Neuronal stem cell (in vitro differentiated cells): ENCODE measurements at places on chromosomes 2 and 18.

GRCh38 chr2:238120463-238121298 lies 17.8 kb upstream of the KLHL30 start:
- no peak for DNase-seq

DNA sequence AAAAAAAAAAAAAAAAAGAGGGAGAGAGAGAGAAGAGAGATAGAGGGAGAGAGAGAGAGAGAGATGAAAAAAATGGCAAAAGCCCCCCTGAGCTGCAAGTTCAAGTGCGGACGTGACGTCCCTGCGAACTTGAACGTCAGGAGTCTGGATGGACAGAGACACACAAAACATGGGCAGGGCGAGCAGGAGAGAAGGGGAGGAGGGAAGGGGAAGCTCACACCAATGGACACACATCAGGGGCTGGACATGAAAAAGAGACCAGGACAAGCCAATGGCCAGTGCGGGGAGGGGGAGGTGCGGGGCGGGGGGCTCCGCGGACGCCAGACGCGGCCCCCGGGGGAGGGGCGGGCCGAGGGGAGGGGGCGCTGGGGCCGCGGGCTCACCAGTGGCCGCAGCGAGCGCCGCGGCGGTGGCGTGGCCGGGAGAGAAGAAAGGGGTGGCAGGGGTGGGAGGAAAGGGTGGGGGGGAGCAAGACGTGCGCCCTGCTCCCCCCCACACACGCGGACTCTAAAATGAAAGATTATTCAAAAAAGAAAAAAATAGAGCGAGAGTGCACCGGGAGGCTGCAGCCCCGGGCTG lies at the start of gene BCL11A:
BCL11A (minus strand) TSS at position 160 of the 579 bp plus-strand sequence. CDS start 384 bp downstream, outside the sequence.
- DNase-seq: no peak

DNA sequence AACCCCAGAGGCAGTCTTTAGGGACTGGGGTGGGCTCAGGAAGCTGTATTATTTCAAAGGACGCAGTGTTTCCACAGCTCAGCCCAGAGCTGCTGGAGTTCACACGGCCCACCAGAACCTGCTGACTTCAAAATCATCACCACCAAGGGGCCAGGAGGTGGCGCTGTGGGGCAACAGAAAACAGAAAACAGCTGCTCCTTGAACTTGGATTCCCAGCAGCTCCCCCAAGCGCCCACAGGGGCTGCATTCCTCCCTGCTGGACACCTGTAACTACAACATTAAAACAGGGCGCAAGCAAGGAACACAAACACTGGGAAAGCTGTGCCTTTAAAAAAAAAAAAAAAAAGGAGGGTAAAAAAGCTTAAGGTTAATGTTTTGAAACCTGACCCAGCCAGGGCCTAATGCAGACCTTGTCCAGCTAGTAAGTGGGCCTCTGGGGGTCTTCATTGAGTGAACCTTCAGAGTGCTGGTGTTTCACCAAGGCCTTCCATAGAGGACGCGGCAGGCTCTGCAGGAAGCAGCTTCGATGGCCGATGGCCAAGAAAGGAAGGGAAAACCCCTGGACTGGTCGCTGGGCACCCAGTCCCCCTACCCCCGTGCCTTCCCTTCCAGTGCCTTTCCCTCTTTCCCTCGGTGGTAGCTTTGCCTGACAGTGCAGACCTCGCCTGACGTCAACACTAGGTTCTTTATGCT lies 25.9 kb downstream of the MLPH start:
- peak; percentile 78 for DNase-seq

DNA sequence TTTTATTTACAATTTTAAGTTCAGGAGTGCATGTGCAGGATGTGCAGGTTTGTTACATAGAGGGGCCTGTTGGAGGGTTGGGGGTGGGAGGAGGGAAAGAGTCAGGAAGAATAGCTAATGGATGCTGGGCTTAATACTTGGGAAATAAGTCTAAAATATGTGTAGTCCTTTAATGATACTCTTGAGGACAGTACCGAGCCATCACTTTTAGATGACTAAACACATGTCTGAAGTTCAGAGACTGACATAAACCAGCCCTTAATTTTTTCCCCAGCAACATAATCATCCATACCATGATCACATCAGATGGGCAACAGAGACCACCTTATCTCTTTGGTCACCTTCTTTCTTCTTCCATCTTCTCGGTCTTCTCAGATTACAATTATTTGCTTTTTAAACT lies 189.1 kb upstream of the COL3A1 start:
- DNase-seq: no peak

GRCh38 chr18:63206433-63207142 lies 113.0 kb downstream of the BCL2 start:
- DNase-seq: no peak

- DNase-seq: peak; percentile 30
These were observed 17.5 kb downstream of the STAT1 start for GRCh38 chr2:190996338-190996946.

GRCh38 chr18:76451396-76452331 lies 43.4 kb downstream of the ZNF516 start:
- DNase-seq: peak; percentile 21

- DNase-seq: no peak
These were observed 486.7 kb downstream of the EIPR1 start for GRCh38 chr2:2890901-2891300.

DNA sequence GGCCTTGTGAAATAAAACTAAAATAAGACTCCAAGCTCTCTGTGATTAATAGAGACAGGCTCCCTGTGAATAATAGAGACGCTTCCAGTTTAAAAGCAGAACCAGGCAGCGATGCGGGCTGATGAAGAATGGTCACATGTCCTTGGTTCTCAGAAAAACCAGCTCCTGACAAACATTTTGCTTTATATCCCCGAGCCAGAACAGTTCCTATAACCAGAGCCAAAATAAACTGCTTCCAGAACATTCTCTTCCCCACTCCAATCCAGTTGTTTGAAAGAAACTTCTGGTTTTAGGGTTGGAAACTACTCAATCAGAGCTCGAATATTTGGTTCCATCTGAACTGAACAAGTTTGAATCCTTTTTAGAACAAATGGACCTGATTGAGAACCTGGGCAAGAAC lies 213.7 kb downstream of the TSN start:
- DNase-seq: no peak

GRCh38 chr18:74733598-74733997 lies 135.9 kb downstream of the ZNF407 start:
- DNase-seq: no peak

DNA sequence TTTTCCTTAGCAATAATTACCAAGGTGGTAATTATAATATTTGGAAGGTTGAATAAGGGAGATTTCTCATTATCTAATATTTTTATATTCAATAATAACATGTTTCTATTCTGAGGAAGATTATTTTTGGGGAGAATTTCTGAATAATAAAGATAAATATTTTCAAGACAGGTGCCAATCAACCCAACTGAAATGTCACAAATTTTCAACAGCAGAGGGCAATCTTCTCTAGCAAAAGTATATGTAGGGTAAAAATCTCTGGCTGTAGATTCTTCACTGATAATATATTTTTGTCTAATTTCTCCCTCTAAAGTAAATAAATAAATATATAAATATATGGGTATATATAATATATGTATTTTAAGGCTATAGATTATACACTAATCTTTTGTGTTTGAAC lies 1187.2 kb upstream of the CRIM1 start:
- DNase-seq: no peak

GRCh38 chr2:208112969-208113368 lies 11.4 kb downstream of the CRYGD start:
- DNase-seq: no peak

- DNase-seq: no peak
These were observed 43.0 kb downstream of the KLF7 start for GRCh38 chr2:207122651-207123334.

GRCh38 chr2:162732946-162733698 lies 105.4 kb downstream of the KCNH7 start:
- DNase-seq: no peak

DNA sequence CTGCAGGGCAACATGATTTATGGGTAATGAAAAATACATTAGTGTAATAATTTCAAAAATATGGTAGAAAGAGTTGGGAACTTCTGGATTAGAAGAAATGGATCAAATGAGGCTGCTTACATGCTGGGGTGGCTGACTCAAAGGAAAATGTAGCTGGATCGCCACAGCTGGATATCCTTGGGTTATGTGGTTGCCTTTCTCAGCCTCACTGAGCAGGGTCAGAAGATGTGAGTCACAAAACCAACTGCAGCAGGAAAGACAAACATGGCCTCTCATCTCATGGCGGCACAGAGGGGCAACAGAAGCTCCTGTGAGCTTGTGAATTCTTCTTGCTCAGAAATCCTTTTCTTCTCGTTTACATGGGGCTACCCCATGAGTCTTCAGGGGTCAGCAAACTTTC lies 317.1 kb upstream of the SPRED2 start:
- no peak for DNase-seq

DNA sequence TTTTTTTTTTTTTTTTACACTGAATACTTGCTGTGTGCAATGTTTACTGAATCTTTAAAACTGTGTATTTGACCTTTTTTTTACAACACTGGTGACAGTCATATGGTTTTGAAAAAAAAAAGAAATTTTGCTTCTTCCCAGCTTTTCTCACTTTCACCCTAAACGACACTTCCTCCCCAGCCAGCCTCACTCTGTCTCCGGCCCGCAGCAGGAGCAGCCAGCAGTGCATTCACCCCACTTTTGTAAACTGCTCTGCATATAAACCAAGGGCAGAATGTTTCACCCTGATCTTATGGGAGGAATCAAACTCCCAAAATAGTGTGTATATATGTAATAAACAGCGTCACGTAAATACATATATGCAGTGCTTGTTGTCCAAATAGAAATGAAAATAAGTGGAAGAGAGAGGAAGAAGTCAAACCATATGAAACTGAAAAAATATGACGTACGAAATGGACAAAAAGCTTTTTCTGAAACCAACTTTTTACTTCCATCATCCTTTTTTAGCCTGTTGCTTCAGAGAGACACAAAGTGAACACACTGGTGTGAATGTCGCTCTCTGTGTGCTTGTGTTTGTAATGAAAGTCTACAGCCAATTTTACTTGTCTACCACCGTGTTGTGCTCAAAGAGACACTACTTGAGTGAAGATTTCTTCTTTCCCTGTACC lies 54.2 kb downstream of the ZCCHC2 start:
- no peak for DNase-seq

DNA sequence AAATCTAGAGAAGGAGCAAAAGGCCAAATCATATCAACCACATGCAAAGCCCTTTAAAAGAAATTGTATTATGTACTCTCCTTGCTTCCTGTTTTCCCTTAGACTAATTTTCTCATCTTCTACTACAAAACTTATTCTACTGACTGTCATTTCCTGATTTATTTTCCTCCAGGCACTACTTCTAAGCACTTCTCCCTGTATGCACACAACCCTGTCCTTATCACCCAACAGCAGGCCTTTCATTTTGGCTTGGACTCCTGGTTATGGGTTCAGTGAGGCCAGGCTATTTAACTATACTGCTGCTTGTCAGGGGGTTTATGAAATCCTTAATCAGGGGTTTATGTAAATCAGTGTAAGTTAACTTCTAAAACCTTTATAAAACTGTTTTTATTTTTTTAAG lies 205.1 kb upstream of the FAM98A start:
- no peak for DNase-seq

DNA sequence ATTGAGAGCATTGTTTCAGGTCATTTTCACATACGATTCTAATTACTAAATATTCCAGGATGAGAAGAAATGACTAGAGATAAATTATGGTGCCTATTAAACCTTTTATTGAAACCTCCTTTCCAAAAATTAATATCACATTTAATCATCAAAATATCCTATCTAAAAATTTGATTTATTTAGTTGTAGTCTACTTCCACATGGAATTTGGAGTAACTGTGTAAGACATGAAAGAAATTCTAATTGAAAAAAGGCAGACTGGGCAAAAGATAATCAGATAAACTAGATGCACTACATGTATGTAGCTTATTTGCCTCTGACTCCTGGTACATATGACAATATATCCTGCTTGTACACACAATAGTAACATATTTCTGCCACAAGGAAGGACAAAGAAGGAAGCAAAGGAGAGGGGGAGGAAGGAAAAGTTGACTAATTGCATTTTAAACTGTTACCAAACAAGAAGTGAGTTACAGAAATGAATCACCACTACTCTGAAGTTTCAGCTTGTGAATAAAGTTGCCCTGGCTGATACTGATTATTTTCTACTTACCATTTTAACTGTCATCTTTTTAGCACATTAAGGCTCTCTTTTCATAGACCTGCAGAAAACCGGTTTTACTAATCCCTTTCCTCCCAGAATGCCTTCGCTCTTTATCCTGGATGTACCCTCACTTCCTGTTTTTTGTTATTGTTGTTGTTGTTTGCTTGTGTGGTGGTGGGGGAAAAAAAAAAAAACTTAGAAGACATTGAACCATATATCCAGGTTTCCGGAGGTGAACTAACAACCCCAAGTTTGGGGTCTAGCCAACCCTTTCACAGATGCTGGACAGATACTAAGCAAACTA lies 28.4 kb downstream of the NRXN1 start:
- DNase-seq: no peak

DNA sequence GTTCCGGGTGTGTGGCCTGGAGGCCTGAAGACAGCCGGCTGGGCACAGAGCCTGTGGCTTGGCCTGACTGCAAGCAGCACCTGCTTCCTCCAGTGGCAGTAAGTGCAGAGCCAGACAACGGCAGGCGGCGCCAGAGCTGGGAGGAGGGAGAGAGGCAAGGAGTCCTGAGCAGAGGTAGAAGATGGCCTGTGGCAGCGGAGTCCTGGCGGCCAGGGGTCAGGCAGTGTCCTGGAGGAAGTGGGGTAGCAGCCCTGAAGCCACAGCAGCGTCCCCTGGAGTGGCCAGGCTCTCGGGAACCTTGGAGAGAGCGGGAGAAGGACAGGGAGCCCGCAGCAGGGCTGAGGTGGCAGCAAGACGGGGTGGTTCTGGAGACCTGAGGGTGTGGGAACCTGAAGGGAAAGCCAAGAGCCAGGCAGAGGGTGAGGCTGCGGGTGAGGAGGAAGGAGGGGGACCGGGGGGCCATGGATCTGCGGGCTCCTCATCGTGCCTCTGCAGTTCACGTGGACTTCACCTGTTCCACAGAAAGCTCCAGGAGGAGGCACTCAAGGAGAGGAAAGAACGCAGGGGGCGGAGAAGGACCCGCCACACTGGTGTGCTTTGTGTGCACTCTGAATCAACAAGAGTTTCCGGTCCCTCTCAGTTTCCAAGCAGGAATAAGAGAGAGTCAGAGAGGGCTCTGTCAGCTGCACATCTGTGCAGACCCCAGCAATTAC lies 85.9 kb downstream of the USP40 start:
- no peak for DNase-seq

- DNase-seq: peak; percentile 6
These were observed 698.0 kb downstream of the TDRD15 start for GRCh38 chr2:21821672-21822227.

DNA sequence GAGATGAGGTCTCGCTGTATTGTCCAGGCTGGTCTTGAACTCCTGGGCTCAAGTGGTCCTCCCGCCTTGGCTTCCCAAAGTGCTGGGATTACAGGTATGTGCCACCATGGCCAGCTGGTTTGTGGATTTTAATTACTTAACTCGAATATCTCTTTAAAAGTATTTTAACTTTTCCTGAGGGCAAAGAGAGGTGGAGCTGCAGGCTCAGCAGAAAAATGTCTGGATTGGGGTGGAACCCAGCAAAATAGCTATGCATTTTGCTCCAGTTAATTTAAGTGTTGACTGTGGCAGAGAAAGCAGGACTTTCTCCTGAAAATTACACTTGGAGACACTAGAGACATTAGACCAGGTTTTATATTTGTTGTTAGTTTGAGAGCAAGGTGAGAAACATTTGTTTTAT lies 35.5 kb upstream of the TXNDC2 start:
- DNase-seq: no peak

GRCh38 chr2:226683196-226683595 lies 116.4 kb downstream of the IRS1 start:
- DNase-seq: no peak
